ENCODE measurements at places on chromosomes 16 and 17. TPM values are rescaled to one million over a fixed set of nuclear protein-coding genes. Genes with fewer than 3 reads are reported as not detected.

HS3ST3A1 gene
- 2.5 TPM for total RNA-seq

- no peaks in the 10 kb centered on the region for H3K36me3 ChIP-seq
- no peaks in the 10 kb centered on the region for H3K27me3 ChIP-seq
- no peaks in the 10 kb centered on the region for H3K4me1 ChIP-seq
- DNase-seq, result no peak
- H3K4me3 ChIP-seq, result no peak overlapping the region
- H3K27ac ChIP-seq, result no peak overlapping the region
These were observed 19.2 kb downstream of the RBFOX3 start for GRCh38 chr17:79591695-79592094.

DNA sequence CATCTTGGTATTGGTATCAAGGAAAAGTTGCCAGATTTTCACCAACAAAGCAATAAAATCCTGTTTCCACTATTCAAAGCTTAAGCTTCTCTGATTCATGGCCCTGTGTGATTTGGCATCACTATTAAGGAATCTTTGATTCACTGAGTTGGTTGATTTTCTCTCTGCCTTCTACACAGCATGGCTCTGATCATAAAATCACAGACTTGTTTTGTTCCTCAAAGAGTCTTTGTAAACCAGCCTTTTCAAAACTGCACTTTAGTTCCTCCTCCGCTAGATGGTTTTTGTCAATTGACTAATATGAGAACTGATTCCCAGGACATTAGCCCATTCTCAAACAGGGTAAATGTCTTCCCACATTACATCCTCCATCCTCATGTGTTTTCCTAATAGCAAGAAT, 197.6 kb downstream of the DNAH9 start:
- no peak overlapping the region for H3K4me3 ChIP-seq
- H3K27ac ChIP-seq, result no peak overlapping the region
- H3K27me3 ChIP-seq, result no peaks in the 10 kb centered on the region
- H3K4me1 ChIP-seq, result no peaks in the 10 kb centered on the region
- no peak for DNase-seq

- no peak overlapping the region for H3K4me3 ChIP-seq
- peaks cover 86% of the 10 kb centered on the region for H3K4me1 ChIP-seq
- no peaks in the 10 kb centered on the region for H3K27me3 ChIP-seq
- H3K36me3 ChIP-seq, result no peaks in the 10 kb centered on the region
These were observed 39.6 kb upstream of the ADGRG1 start for GRCh38 chr16:57588831-57589230.

TMEM238L gene
- not detected for total RNA-seq

- H3K4me1 ChIP-seq, result peaks cover 14% of the 10 kb centered on the region
- no peak overlapping the region for H3K4me3 ChIP-seq
- DNase-seq, result no peak
- peaks cover 26% of the 10 kb centered on the region for H3K36me3 ChIP-seq
These were observed 125.8 kb upstream of the SMURF2 start for GRCh38 chr17:64787921-64788271.

DNA sequence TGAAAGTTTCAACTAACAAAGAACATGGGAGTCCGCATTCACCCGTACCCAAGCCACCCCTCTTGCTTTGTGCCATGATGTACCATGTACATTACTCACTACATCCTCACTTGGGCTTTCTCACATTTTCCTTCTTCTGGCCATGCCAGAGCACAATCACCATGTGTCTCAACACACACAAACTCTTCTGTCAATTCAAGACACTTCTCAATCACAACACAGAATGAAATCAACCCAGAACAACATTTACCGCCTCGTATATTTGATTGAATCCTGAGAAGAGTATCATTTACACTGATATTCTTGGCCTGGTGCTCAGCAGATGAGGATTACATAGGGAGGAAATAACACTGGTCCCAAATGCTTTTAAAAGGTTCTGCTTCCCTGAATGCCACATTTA, 4.5 kb downstream of the ADAMTS18 start:
- H3K4me1 ChIP-seq, result no peaks in the 10 kb centered on the region
- no peak overlapping the region for H3K27ac ChIP-seq
- DNase-seq, result no peak
- H3K27me3 ChIP-seq, result no peaks in the 10 kb centered on the region

GRCh38 chr16:30530163-30531037, 4.0 kb upstream of the ZNF768 start:
- H3K36me3 ChIP-seq, result peaks cover 8% of the 10 kb centered on the region
- peak; percentile 61 for DNase-seq
- H3K27ac ChIP-seq, result no peak overlapping the region
- H3K4me1 ChIP-seq, result peaks cover 40% of the 10 kb centered on the region

GRCh38 chr17:5126719-5127488, 11.1 kb downstream of the USP6 start:
- no peak for DNase-seq
- no peak overlapping the region for H3K27ac ChIP-seq
- H3K4me3 ChIP-seq, result no peak overlapping the region

GRCh38 chr17:47286198-47286914, 32.7 kb downstream of the ITGB3 start:
- no peak overlapping the region for H3K4me3 ChIP-seq
- H3K36me3 ChIP-seq, result no peaks in the 10 kb centered on the region
- H3K27ac ChIP-seq, result peak overlapping the region; percentile 23
- H3K4me1 ChIP-seq, result peaks cover 3% of the 10 kb centered on the region

- no peaks in the 10 kb centered on the region for H3K4me1 ChIP-seq
- H3K27ac ChIP-seq, result no peak overlapping the region
- H3K4me3 ChIP-seq, result no peak overlapping the region
- H3K27me3 ChIP-seq, result no peaks in the 10 kb centered on the region
These were observed 25.7 kb downstream of the CDYL2 start for GRCh38 chr16:80778703-80779102.

All from natural killer cell (primary cell).